Ovary (tissue), 10 donors: ENCODE measurements at places on chromosomes 2 and 18. TPM values are rescaled to one million over a fixed set of nuclear protein-coding genes. Genes with fewer than 3 reads are reported as not detected.
A peak's percentile ranks its signal among the peaks of the same experiment; 100 is the strongest.

DNA sequence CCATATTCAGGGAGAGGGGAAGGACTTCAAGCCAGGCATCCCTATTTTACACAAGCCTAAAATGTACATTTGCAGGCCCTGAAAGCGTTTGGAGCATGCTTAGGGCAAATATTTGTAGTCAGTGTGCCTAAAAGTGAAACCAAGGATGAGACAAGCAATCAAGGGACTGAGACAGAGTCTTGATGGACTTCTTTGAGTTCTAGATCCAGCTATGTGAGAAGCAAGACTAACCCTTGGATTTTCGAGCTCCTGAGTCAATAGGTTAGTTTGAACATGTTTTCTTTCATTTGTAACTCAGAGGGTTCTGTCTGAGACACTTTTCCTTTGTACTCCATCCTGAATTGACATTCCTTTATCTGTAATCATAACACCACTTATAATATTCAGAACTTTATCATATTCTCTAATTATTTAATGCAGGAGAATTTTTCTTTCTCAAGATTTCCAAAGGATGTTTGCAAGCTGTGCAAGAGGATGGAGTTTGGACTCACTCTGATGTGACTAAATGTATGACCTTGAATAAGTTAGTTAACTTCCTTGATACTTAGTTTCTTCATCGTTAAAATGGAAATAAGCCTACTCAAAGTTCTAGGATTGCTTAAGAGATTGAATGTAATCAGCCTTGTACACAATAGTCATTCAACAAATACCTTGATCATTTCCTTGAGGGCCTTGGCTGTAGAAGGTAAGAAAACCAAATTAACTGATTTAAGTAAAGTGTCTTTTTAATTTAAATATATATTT is 1237.8 kb upstream of the ZEB2 start:
- no peak overlapping the region for H3K27ac ChIP-seq
- no peaks in the 10 kb centered on the region for H3K36me3 ChIP-seq
- no peak overlapping the region for H3K4me3 ChIP-seq
- H3K4me1 ChIP-seq: peaks cover 14% of the 10 kb centered on the region
- no peak for DNase-seq
- no peaks in the 10 kb centered on the region for H3K27me3 ChIP-seq

GRCh38 chr2:214902286-214902685 is 92.8 kb upstream of the BARD1 start:
- no peaks in the 10 kb centered on the region for H3K27me3 ChIP-seq
- H3K27ac ChIP-seq: no peak overlapping the region
- no peak for DNase-seq
- no peaks in the 10 kb centered on the region for H3K36me3 ChIP-seq

Gene FBXO15
- total RNA-seq: 0.48 TPM

DNA sequence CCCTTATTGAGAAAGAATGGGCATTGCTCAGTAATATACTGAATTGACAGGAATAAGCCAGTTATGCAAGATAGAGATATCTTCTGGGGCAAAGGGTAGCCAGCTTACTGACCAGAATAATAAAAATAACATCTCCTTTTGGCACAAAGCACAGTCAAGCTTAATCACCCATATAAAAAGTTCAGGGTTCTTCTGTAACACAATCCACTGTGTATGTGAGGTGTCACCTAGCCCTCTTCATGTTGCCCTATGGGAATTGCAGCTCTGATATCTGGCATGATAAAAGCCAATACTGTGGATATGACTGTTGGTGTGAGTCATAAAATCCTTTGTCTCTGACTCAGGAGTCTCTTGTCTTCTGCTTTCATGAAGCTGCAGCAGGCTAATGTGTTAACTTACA is 90.8 kb downstream of the DSEL start:
- no peak for DNase-seq
- H3K4me1 ChIP-seq: no peaks in the 10 kb centered on the region
- H3K27ac ChIP-seq: no peak overlapping the region
- no peak overlapping the region for H3K4me3 ChIP-seq

Gene C2orf15
- 0.52 TPM for total RNA-seq

DNA sequence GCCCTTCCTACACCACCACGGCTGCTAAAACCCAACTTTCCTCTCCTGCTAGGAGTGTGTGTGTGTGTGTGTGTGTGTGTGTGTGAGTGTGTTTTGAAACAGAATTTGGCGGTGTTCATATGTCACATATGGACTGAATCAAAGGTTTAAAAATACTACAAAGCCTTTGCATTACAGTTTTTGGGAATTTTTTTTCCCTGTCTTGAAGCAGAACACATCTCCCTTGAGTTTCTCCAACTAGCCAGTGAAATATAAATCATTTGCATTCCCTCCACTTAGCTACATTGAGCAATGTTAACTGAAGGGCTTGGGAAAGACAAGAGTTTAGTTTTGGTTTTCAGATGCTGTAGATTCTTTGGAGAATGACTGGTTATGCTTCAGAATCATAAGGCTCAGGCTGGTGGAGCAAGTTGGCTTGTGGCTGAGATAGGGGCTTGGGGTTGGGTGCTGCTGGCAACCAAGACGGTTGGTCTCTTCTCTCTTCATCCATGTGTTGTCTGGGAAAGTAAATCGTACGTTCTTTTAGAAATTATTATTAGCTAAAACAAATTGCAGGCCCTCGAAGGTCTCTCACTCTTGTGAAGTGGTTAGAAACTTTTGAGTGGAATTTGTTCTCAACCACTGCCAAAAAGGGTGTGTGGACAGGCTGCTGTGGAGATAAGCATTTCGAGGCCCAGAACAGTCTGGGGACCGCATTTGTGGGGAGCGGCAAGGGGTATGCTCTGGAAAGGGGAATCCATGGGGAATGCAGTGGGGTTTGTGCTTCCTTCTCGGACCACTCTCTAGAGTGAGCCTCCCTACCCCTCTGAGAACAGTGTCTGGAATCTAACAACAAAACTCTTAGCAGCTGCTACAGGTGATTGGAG is 1.4 kb downstream of the NRP2 start:
- H3K27me3 ChIP-seq: no peaks in the 10 kb centered on the region
- peak overlapping the region; percentile 74 for H3K4me3 ChIP-seq
- no peak for DNase-seq
- H3K36me3 ChIP-seq: no peaks in the 10 kb centered on the region
- peak overlapping the region; percentile 75 for H3K27ac ChIP-seq

Gene SCN2A
- total RNA-seq: 0.61 TPM

DNA sequence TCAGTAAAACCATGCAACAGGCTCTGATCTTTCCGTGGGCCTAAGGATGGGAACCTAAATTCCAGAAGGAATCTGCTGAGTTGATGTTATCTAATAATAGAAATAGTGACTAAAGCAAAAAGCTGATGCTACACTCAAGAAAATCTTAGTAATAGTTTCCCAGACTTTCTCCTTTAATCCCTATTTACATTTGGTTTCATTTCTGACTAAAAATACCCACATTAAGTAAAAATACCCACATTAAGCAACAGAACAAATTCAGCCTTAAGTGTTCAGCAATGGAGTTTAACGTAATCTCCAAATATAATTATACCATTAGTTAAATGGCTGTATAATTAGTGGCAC is 50.3 kb downstream of the CCBE1 start:
- H3K4me1 ChIP-seq: peaks cover 3% of the 10 kb centered on the region
- no peak for DNase-seq
- H3K27ac ChIP-seq: no peak overlapping the region
- H3K27me3 ChIP-seq: no peaks in the 10 kb centered on the region
- H3K36me3 ChIP-seq: no peaks in the 10 kb centered on the region

DNA sequence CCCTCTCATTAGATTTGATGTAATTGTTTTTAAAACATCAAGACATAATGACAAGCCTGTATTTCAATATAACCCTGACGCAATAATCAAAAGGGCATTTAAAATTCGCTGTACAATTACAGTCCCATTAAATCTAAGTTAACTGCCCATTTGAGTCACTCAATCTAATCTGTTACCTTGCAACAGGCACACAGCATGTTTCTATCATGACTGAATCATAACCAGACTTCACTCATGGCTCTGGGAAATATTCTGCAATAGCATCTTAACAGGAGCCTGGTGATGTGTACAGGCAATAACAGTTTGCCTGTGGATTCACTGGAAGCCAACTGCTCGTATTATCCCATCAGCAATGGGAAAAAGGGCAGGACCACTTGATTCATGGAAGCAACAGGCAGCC is 142.3 kb upstream of the NCKAP5 start:
- H3K4me3 ChIP-seq: no peak overlapping the region
- H3K27me3 ChIP-seq: no peaks in the 10 kb centered on the region
- DNase-seq: no peak
- no peaks in the 10 kb centered on the region for H3K4me1 ChIP-seq
- no peak overlapping the region for H3K27ac ChIP-seq
- no peaks in the 10 kb centered on the region for H3K36me3 ChIP-seq

Gene SDC1
- 2.3 TPM for total RNA-seq

GRCh38 chr2:47520825-47521665 is 118.1 kb downstream of the MSH2 start:
- H3K4me3 ChIP-seq: peak overlapping the region; percentile 35
- DNase-seq: peak; percentile 53
- no peaks in the 10 kb centered on the region for H3K27me3 ChIP-seq
- no peak overlapping the region for H3K27ac ChIP-seq
- no peaks in the 10 kb centered on the region for H3K36me3 ChIP-seq

DNA sequence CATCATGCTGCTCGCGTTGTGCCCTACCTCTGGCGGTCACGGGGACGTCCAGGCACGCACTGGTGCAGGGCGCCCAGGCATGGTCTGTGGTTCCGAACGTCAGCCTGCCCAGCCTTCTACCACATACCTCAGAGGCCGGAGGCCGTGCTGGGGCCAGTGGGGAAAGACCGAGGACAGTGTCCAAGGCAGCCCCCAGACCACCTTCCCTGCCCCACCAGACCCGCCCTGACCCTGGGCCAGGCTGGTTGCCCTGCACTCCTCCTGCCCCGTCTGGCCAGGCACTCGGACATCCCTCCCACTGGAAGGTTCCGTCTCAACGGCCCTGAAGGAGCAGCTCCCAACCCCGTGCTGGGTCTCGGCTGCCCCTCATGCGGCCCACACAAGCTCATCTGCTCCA is 32.8 kb downstream of the SLC66A2 start:
- no peak overlapping the region for H3K4me3 ChIP-seq
- no peaks in the 10 kb centered on the region for H3K27me3 ChIP-seq
- no peak for DNase-seq
- no peaks in the 10 kb centered on the region for H3K36me3 ChIP-seq

DNA sequence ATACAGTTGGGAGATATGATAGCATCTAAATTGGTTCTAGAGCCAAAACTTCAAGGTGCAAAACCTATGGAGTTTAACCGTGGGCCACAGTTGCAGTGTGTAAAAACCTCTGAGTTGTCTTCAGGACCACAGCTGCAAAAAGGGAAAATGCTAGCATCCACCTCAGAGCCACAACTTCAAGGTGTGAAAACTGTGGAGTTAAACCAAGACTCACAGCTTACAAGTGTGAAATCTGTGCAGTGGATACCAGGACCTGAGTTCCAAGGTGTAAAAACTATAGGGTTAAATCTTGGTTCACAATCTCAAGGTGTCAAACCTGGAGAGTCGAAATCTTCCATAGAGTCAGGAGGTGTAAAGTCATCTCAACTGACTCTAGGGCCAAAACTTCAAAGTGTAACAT is 10.4 kb upstream of the ZNF512 start:
- DNase-seq: no peak
- no peaks in the 10 kb centered on the region for H3K4me1 ChIP-seq
- no peaks in the 10 kb centered on the region for H3K27me3 ChIP-seq
- no peak overlapping the region for H3K27ac ChIP-seq

Gene DSC2
- total RNA-seq: 0.73 TPM

GRCh38 chr2:219510512-219511135 is 3.7 kb upstream of the ASIC4 start:
- no peaks in the 10 kb centered on the region for H3K36me3 ChIP-seq
- H3K27me3 ChIP-seq: no peaks in the 10 kb centered on the region
- peaks cover 6% of the 10 kb centered on the region for H3K4me1 ChIP-seq
- no peak overlapping the region for H3K27ac ChIP-seq

DNA sequence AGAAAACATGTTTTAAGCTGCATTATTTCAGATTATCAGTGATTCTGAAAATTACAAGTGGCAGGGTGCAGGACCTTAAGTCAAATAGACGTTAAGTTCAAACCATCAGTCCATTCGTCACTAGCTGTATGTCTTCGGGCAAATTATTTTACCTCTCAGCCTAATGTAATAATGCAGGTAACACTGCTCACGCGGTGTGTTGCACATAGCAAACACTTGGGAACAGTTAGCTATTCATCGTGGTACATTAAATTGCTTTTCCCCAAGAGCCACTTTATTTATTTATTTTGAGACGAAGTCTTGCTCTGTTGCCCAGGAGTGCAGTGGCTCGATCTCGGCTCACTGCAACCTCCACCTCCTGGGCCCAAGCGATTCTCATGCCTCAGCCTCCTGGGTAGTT is 10.1 kb downstream of the MAT2A start:
- H3K36me3 ChIP-seq: no peaks in the 10 kb centered on the region
- DNase-seq: no peak
- H3K27ac ChIP-seq: no peak overlapping the region
- no peak overlapping the region for H3K4me3 ChIP-seq
- H3K4me1 ChIP-seq: no peaks in the 10 kb centered on the region
- H3K27me3 ChIP-seq: no peaks in the 10 kb centered on the region

GRCh38 chr2:215983581-215984351 is 29.6 kb downstream of the MREG start:
- no peak overlapping the region for H3K27ac ChIP-seq
- H3K4me1 ChIP-seq: no peaks in the 10 kb centered on the region
- no peak overlapping the region for H3K4me3 ChIP-seq
- H3K27me3 ChIP-seq: no peaks in the 10 kb centered on the region
- no peaks in the 10 kb centered on the region for H3K36me3 ChIP-seq

- no peaks in the 10 kb centered on the region for H3K36me3 ChIP-seq
- peak overlapping the region; percentile 81 for H3K27ac ChIP-seq
- peaks cover 5% of the 10 kb centered on the region for H3K4me1 ChIP-seq
- peak; percentile 84 for DNase-seq
- H3K27me3 ChIP-seq: no peaks in the 10 kb centered on the region
Measured at GRCh38 chr2:219769090-219769910, 141.9 kb downstream of the SLC4A3 start.

Gene TSGA10
- 8.0 TPM for total RNA-seq

Gene APOB
- 4.8 TPM for total RNA-seq

Gene RGPD8
- total RNA-seq: 10.8 TPM

GRCh38 chr18:11160313-11160712 is 10.9 kb upstream of the PIEZO2 start:
- no peaks in the 10 kb centered on the region for H3K36me3 ChIP-seq
- H3K4me1 ChIP-seq: no peaks in the 10 kb centered on the region
- no peak overlapping the region for H3K4me3 ChIP-seq
- H3K27ac ChIP-seq: no peak overlapping the region

GRCh38 chr2:141931797-141932196 is 199.0 kb downstream of the LRP1B start:
- H3K36me3 ChIP-seq: no peaks in the 10 kb centered on the region
- H3K27ac ChIP-seq: no peak overlapping the region
- no peaks in the 10 kb centered on the region for H3K4me1 ChIP-seq
- no peak overlapping the region for H3K4me3 ChIP-seq
- no peaks in the 10 kb centered on the region for H3K27me3 ChIP-seq

- DNase-seq: no peak
- no peak overlapping the region for H3K27ac ChIP-seq
- no peaks in the 10 kb centered on the region for H3K27me3 ChIP-seq
- H3K36me3 ChIP-seq: no peaks in the 10 kb centered on the region
- no peaks in the 10 kb centered on the region for H3K4me1 ChIP-seq
- H3K4me3 ChIP-seq: no peak overlapping the region
Measured at GRCh38 chr2:152861349-152861942, 143.0 kb downstream of the ARL6IP6 start.
